ENCODE measurements at places on chromosomes 1 and 21. TPM values are rescaled to one million over a fixed set of nuclear protein-coding genes. Genes with fewer than 3 reads are reported as not detected.

TAF1A gene
- total RNA-seq, result 21.3 TPM

C4BPA gene
- total RNA-seq, result not detected

GPATCH2 gene
- 9.9 TPM for total RNA-seq

WDR3 gene
- total RNA-seq, result 81.4 TPM

LCE3E gene
- total RNA-seq, result not detected

- no peak for DNase-seq
Observed at GRCh38 chr1:117682372-117682771, 76.5 kb downstream of the TENT5C start.

DNA sequence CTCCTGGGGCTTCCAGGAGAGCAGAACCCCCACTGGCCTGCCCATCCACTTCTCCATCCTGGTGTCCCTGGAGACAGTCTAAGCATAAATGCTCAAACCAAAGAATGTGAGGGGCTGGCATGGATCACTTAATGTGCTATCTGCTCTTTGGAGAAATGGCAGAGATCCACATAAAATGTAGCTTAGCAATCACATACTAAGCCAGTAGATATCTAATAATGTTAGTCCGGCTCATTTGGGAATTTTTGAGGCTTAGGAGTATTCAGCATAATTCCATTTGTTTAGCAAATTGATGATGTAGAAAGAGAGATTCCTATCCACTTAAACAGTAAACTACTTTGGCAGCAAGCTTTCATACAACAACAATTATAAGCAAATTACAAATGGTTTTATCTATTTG lies 90.7 kb downstream of the TENT5C start:
- DNase-seq, result no peak

DNA sequence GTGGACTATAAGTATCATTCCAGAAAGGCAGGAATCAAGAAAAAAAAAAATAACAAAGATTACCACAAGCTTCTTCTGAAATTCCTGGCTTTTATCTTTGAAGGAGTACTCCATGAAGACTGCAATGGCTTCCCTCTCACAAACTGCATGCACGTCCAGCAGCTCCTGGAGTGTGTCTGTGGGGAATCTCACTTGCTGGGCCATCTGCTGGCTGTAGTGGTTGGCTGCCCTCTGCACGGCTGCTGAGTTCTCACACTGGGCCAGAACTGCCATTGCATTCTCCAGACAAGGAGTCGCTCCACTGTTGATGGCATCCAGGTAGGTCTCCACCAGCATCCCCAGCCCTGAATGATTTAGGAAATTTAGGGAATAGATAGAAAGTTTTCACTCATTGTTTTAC lies 23.3 kb upstream of the GBP2 start:
- no peak for DNase-seq

DNA sequence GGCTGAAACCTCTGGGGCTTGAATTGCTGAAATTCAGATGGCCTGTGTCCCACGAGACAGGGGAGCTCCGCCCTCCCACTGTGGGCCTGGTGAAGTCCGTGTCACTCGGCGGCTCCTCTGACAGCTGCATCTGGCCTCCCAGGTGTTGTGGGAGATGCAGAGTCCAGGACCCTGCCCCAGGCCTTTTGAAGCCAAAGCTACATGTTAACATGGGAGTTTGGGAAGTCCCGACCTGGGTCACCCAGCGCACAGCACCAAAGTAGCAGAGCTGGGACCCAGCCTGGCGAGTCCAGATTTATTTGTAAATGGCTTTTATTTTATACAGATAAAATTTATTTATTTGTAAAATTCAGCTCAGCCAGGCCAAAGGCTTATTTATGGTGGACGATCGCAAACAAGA lies 28.9 kb downstream of the SLC37A1 start:
- DNase-seq, result no peak

DNA sequence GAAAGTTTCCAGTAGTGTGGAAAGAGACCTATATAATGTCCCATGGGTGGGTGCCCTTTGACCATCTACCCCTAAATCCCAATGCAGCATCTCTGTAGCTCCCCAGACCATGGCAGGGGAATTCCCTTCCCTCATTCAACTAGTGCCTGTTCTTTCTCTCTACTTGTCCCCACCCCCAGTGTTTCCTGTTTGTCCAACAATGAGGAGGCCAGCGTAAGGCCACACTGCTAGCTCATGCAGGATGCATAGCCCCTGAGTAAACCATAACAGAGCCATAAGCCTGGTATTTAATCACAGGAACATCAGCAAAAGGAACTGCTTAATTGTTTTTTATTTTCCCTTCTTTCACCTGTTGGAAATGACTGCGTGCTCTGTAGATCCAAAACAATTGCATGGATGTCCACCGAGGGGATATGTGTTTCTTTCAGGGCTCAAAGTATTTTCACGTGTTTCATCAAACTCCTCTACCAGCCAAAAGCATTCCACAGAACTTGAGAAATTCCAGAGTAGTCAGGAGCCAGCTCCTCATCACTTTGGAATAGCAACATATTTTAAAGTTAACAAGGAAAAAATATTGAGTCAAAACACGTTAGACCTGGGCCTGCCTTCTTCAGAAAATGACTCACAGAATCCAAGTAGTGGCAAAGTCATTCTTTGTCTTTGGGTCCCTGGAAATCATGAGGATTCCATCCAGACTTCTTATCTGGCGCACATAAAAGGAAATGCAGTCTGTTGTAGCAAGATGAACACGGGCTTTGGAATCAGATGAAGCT lies 162.5 kb upstream of the SGIP1 start:
- no peak for DNase-seq

GRCh38 chr1:226276987-226277386 lies 32.0 kb downstream of the LIN9 start:
- no peak for DNase-seq

- DNase-seq, result no peak
Observed at GRCh38 chr1:68442822-68443556, 6.8 kb downstream of the RPE65 start.

GRCh38 chr1:173997791-173998190 lies 24.4 kb downstream of the RC3H1 start:
- no peak for DNase-seq

- no peak for DNase-seq
Observed at GRCh38 chr1:180040034-180040433, 85.4 kb downstream of the CEP350 start.

DNA sequence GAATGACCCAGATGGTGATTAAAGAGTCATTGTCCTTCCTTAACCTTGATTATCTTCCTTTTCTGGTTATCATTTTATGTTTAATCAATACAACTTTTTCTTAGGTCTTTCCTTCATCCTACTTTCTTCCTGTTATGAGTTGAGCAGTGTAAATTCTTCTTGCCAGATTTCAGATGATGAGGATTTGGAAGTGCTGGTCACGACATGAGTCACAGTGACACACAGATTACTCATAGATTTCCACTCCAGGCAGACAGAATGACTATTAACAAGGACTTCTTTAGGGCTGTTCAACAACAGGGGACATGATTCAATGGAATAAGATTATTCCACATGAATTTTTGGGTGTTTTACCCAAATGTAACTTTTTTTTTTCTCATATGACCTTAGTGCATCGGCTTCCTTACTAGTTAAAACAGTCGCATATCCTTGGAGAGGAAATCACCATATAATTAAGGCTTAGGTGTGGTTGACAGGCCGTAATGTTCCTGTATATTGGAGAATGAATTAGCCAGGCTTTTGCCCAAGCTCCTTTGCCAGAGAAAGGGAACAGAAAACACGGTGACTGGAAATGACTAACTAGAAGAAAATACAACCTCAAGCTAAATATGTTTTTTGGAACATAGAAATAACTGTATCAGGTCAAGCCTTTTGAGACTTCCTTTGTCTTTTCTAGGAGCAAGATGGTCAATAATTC lies 44.2 kb downstream of the PRRX1 start:
- DNase-seq, result no peak

GRCh38 chr1:201511941-201512539 lies 5.1 kb upstream of the CSRP1 start:
- DNase-seq, result no peak

DNA sequence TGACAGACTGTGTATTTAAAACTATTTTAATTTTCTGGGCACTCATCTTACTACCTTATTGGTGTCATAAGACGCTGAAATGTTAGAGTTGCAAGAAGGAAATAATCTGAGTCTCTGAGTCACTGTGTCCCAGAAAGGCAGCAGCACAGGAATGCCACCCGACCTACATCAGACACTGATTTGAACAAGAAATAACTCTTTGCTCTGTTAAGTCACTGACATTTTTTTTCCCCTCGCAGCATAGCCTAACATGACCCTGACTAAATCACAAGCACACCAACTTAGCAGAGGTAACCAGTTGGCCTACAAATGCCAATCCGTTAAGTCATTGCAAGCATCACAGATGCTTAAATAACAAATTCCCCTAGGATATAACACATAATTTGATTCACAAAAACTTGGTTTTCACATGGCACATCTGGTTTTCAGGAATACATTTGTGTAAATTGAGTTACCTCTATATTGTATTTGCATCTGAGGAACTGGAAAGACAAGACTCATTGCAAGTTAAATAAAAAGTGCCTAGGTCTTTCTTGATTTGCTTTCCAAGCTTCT lies 349.1 kb downstream of the SEC16B start:
- no peak for DNase-seq

GRCh38 chr1:27357281-27358037 lies 9.3 kb downstream of the MAP3K6 start:
- peak; percentile 85 for DNase-seq

GRCh38 chr21:34826836-34827235 lies 158.0 kb downstream of the CLIC6 start:
- no peak for DNase-seq

DNA sequence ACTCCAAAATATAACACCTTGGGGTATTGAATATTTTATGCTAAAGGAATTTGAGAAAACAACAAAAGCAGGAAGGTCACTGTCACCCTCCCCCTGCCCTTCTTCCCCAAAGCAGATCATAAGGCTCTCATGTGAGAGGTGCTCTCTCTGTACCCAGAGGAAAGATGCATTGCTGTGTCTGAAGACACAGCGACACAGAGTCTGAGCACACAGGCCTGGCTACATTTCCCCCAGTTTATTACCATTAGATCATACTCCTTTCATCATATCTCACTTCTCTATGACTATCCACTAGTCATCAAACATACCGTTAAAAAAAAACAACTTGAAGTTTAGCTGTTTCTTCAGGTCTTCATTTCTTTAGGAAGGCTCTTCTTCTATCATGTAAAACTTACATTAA lies 127.1 kb downstream of the PPIAL4G start:
- DNase-seq, result no peak

- DNase-seq, result no peak
Observed at GRCh38 chr1:167685844-167686243, 35.9 kb upstream of the MPZL1 start.

Data from CD8-positive, alpha-beta memory T cell (primary cell).